ENCODE measurements at places on chromosomes 13 and 19. TPM values are rescaled to one million over a fixed set of nuclear protein-coding genes. Genes with fewer than 3 reads are reported as not detected.

The BSG gene
- 1,391 TPM for total RNA-seq

The KIR3DL2 gene
- total RNA-seq = not detected

The SLC39A3 gene
- total RNA-seq = 160 TPM

The SERTAD3 gene
- total RNA-seq = 33.9 TPM

The SULT2B1 gene
- total RNA-seq = 1.4 TPM

The C5AR2 gene
- total RNA-seq = 2.7 TPM

The PSENEN gene
- total RNA-seq = 100 TPM

The TMEM255B gene
- 10.9 TPM for total RNA-seq

- no peak for DNase-seq
- H3K27ac ChIP-seq = no peak overlapping the region
- H3K4me1 ChIP-seq = peaks cover 16% of the 10 kb centered on the region
- H3K27me3 ChIP-seq = no peaks in the 10 kb centered on the region
- no peaks in the 10 kb centered on the region for H3K36me3 ChIP-seq
Observed at GRCh38 chr13:99217461-99218110, 16.9 kb downstream of the UBAC2 start.

GRCh38 chr13:46637213-46637612 lies 84.2 kb downstream of the LRCH1 start:
- H3K27me3 ChIP-seq = no peaks in the 10 kb centered on the region
- DNase-seq = no peak
- no peaks in the 10 kb centered on the region for H3K36me3 ChIP-seq

- H3K36me3 ChIP-seq = no peaks in the 10 kb centered on the region
- H3K4me1 ChIP-seq = peaks cover 8% of the 10 kb centered on the region
- H3K27me3 ChIP-seq = no peaks in the 10 kb centered on the region
- peak; percentile 62 for DNase-seq
- H3K27ac ChIP-seq = peak overlapping the region; percentile 79
Observed at GRCh38 chr19:459724-460511, 915 bp downstream of the SHC2 start.

DNA sequence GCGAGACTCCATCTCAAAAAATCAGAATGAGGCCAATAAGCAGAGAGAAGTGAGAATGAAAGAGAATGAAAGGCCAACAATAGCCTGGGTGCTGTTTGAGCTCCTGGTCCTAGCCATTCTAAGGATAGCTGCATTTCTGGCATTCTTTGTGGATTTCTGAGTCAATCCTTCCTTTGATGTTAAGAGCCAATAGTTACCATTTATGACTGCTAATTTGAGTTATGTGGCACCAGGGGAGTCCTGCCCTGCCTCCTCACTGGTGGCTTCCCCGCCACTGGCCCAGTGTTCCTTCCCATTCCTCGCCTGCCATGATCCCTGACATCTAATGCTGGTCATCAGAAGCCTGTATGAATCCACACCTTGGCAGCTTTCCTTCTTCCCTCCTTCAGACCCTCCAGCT lies 991.2 kb downstream of the UQCRFS1 start:
- H3K27me3 ChIP-seq = no peaks in the 10 kb centered on the region
- H3K4me3 ChIP-seq = no peak overlapping the region
- H3K36me3 ChIP-seq = no peaks in the 10 kb centered on the region
- no peak overlapping the region for H3K27ac ChIP-seq

DNA sequence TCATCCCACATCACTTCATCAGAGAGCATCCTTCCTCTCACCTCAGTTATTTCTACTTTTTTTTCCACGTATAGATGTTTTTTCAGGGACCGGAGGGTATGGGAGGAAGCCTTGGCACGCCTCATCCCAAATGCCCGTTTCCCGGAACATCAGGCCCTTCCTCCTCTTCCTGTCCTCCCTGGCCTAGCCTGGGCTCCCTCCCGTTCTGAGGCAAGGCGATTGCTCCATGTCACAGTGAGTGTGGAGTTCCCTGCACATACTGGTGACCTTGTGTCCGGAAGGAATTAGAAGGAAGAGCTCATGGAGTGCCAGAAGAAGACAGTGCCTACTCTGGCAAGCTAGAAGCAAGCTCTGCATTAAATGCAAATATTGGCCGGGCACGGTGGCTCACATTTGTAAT lies 1.1 kb upstream of the ZNF627 start:
- H3K4me1 ChIP-seq = peaks cover 3% of the 10 kb centered on the region
- no peak overlapping the region for H3K27ac ChIP-seq
- H3K27me3 ChIP-seq = no peaks in the 10 kb centered on the region
- no peaks in the 10 kb centered on the region for H3K36me3 ChIP-seq
- H3K4me3 ChIP-seq = no peak overlapping the region

- no peak overlapping the region for H3K4me3 ChIP-seq
- H3K36me3 ChIP-seq = no peaks in the 10 kb centered on the region
- H3K27ac ChIP-seq = no peak overlapping the region
- H3K27me3 ChIP-seq = no peaks in the 10 kb centered on the region
Observed at GRCh38 chr13:33172911-33173310, 112.6 kb downstream of the STARD13 start.

GRCh38 chr13:78649997-78650716 lies 8.8 kb downstream of the OBI1 start:
- H3K4me3 ChIP-seq = no peak overlapping the region
- no peaks in the 10 kb centered on the region for H3K27me3 ChIP-seq
- H3K27ac ChIP-seq = no peak overlapping the region
- H3K36me3 ChIP-seq = no peaks in the 10 kb centered on the region

DNA sequence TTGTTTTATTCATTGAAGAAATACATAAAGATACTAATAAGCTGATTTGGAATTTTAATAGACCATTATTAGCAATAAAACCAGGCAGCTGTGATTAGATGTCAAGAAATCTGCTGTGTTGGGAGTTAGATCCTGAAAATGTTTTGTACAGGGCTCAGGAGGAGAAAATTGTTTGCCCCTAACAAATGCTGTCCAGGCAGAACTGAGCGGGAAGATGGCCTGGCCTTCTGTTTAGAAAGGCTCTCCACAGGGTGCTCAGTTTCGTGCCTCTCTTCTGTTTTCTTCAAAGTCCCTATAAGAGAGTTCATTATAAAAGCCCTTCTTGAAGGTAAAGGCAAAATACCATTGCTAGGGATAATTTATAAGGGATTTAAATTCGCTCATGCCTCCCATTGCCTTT lies 64.1 kb downstream of the ERCC5 start:
- H3K4me3 ChIP-seq = no peak overlapping the region
- no peaks in the 10 kb centered on the region for H3K4me1 ChIP-seq
- no peak for DNase-seq
- no peaks in the 10 kb centered on the region for H3K27me3 ChIP-seq

GRCh38 chr13:51067706-51068105 lies 43.4 kb downstream of the C13orf42 start:
- H3K27ac ChIP-seq = no peak overlapping the region
- H3K36me3 ChIP-seq = no peaks in the 10 kb centered on the region
- H3K27me3 ChIP-seq = no peaks in the 10 kb centered on the region

DNA sequence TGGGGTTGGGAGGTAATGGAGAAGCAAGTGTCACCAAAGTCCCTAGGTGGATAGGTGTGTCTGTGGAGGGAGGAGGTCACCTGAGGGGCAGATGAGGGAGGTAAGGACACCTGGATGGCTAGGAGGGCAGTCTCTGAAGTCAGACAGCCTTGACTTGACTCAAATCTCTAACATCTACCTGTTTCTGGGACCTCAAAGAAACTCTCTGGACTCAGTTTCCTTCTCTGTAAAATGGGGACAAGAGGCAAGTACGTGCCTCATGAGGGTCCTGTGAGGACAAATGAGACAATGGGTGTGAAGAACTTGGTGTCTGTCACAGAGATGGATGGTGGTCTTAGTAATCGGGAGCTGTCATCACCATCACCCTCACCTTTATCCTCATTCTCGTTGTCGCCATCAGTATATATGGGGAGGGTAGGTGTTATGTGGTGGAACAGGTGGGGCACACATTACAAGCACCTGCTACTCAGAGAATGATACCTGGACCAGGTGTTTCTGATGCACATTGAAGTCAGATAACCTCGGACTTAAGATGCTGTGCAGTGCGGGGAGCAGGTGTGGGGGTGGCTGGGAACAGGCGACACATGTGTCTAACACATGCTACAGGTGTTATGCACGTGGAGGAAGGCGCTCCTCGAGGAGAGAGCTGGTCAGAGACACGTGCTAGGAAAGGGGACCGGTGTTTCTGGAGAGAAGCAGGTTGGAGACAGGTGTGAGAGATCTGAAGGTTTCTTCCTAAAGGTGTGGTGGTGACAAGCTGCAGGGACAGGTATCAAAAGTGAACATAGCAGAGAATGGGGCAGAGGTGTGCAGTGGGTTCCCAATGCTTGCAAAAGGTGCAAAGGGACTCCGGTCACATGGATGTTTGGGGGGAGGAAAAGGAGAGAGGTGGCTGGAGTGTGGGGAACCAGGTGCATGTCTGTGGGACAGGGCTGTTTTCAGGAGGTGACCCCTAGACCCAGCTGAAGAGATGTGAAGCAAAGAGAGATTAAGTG lies 3.8 kb downstream of the ERFL start:
- H3K4me3 ChIP-seq = no peak overlapping the region
- no peak for DNase-seq
- H3K4me1 ChIP-seq = peaks cover 12% of the 10 kb centered on the region
- H3K27me3 ChIP-seq = peaks cover 4% of the 10 kb centered on the region
- no peak overlapping the region for H3K27ac ChIP-seq

DNA sequence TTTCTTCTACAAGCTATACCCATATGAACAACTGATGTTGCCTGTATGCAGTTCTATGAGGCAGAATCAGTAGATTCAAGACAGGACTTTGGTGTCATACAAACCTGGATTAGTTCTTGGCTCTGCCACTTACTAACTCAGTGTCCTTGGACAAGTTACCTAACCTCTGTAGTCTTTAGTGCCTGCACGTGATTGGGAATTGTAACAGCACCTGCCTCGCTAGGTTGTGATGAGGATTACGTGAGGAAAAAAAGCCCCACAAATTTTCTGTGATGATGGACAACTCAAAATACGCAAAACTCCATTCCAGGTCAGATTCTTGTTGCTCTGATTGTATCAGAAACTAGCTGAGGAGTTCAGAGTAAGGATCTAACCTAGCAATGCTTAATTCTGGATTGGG lies 89.3 kb downstream of the LRCH1 start:
- peaks cover 14% of the 10 kb centered on the region for H3K4me1 ChIP-seq
- H3K4me3 ChIP-seq = no peak overlapping the region
- H3K36me3 ChIP-seq = no peaks in the 10 kb centered on the region
- no peak for DNase-seq

DNA sequence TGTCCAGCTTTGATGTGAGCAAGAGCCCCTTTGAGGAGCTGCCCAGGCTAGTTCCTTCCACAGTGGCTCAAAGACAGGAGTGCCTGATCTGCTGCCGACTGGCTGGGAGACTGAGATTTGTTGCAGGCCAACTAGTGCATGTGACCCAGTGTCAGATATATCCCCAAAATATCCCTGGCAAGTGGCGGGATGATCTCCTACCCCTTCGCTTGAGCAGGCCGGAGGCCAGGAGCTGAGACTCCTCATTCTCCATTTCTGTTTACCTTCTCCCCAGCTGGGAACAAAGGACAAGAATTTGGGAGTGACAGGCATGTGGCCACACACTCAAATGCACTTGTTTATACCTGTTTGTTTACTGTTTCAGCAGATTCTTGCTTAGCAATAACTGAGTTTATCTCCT lies 37.1 kb upstream of the XPO4 start:
- H3K27me3 ChIP-seq = no peaks in the 10 kb centered on the region
- H3K4me1 ChIP-seq = no peaks in the 10 kb centered on the region
- H3K36me3 ChIP-seq = no peaks in the 10 kb centered on the region
- no peak overlapping the region for H3K4me3 ChIP-seq
- no peak for DNase-seq

GRCh38 chr19:38028913-38029510 lies 122.0 kb downstream of the SIPA1L3 start:
- no peak overlapping the region for H3K4me3 ChIP-seq
- H3K4me1 ChIP-seq = no peaks in the 10 kb centered on the region
- no peak for DNase-seq
- H3K36me3 ChIP-seq = no peaks in the 10 kb centered on the region
- H3K27me3 ChIP-seq = no peaks in the 10 kb centered on the region
- H3K27ac ChIP-seq = no peak overlapping the region

DNA sequence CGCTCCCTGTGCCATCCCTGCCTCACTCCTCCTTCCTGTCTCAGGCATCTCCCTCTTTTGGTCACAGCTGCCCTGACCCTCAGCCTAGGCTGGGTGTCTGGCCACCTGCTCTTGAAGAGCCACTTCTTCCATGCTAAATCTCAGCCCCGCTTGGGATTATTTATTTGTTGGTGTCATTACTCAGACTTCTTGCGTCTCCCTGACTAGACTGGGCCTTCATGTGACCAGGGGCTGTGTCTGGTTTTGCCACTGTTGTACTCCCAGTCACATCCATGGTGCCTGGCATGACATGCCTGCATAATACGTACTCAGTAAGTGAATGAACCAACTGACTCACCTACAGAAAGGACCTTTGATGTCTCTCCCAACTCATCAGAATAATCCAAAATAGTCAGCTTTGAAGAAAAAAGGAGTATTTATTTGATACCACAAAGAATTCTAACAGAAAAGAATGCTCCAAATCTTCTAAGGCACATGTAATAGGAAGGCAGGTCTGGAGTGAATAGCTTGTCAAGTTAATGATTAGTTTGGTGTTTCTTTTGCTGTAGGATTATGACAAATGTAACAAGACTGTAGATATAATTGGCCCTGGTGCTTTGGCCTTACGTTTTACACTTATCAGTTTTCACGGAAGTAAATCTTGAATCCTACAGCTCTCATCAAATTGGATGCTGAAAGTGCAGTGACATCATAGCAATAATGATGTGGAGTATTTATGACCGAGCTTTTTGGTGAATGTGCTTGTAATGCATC lies 84.0 kb downstream of the ALOX5AP start:
- no peak for DNase-seq
- H3K27me3 ChIP-seq = no peaks in the 10 kb centered on the region
- no peaks in the 10 kb centered on the region for H3K36me3 ChIP-seq
- H3K27ac ChIP-seq = no peak overlapping the region
- H3K4me1 ChIP-seq = no peaks in the 10 kb centered on the region

GRCh38 chr19:12792853-12793289 lies 1.6 kb downstream of the JUNB start:
- peak overlapping the region; percentile 88 for H3K4me3 ChIP-seq
- H3K4me1 ChIP-seq = peaks cover 31% of the 10 kb centered on the region
- peak overlapping the region; percentile 93 for H3K27ac ChIP-seq
- DNase-seq = no peak
- H3K27me3 ChIP-seq = no peaks in the 10 kb centered on the region

GRCh38 chr13:31725841-31726240 lies 13.5 kb upstream of the RXFP2 start:
- no peaks in the 10 kb centered on the region for H3K36me3 ChIP-seq
- no peaks in the 10 kb centered on the region for H3K27me3 ChIP-seq
- H3K27ac ChIP-seq = no peak overlapping the region
- no peaks in the 10 kb centered on the region for H3K4me1 ChIP-seq
- no peak overlapping the region for H3K4me3 ChIP-seq

- no peak for DNase-seq
- H3K4me3 ChIP-seq = no peak overlapping the region
- H3K36me3 ChIP-seq = no peaks in the 10 kb centered on the region
Observed at GRCh38 chr19:48674216-48674809, 1.5 kb upstream of the NTN5 start.

DNA sequence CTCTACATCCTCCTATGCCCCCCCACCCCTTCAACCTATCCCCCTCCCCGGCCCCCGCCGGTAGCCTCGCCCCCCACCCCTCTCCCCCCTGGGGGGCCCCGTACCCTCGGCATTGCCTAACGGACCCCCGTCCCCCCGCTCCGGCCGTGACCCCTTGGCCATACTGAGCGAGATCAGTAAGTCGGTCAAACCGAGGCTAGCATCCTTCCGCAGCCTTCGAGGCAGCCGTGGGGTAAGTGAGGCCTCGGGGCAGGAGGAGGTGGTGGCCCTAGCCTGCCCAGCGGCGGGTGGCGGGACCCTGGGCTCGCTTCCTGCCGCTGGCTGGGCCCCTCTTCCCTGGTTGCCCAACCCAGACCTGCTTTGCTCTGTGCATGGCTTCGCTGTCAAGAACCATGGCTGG lies 6.5 kb downstream of the TRIP10 start:
- H3K36me3 ChIP-seq = no peaks in the 10 kb centered on the region
- DNase-seq = no peak
- H3K27ac ChIP-seq = no peak overlapping the region
- peaks cover 21% of the 10 kb centered on the region for H3K4me1 ChIP-seq

Data from testis (tissue), 5 donors.